NCI-H1436 treated with DMSO at 0.1 percent for 48 hours (cell line): ENCODE measurements at places on chromosomes 13 and 19.

DNA sequence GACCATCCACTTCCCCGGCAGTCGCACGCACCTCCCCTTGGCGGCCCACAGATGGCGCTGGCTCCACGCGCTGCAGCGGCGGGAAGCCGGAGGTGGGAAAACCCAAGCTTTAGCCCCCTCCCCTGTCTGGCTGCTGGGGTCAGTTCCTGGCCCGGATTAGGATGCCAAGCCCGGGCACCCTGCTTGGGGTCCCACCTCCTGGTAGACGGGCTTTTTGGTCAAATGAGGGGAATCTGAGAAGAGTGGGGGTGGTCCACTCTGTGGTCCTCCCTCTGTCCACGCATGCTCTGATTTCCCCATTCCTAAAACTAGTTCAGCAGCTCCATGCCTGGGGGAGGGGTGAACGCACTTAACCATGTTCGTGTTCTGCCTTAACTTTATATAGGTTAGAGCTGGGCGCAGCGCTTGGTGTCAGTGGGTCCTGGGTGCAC, 8.1 kb upstream of the ADGRE2 start:
- no peak for DNase-seq

- DNase-seq, result no peak
Observed at GRCh38 chr19:13849991-13850909, 26.7 kb upstream of the NANOS3 start.

DNA sequence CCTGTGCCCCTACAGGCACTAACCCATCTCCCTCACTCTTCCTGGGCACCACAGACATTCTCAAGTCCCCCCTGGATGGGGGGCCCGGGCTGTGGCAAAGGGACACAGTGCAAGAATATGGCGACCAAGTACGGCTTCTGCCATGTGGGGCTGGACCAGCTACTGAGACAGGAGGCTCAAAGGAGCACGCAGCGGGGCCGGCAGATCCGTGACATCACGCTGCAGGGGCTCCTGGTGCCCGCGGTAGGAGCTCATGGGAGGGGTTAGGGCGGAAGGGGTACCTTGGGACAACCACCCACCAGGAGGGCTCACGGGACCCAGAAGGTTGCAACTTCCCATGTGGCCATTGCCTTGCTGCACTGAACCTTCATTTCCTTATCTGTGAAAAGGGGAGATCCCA, 3.3 kb upstream of the GTF2F1 start:
- DNase-seq, result no peak

DNA sequence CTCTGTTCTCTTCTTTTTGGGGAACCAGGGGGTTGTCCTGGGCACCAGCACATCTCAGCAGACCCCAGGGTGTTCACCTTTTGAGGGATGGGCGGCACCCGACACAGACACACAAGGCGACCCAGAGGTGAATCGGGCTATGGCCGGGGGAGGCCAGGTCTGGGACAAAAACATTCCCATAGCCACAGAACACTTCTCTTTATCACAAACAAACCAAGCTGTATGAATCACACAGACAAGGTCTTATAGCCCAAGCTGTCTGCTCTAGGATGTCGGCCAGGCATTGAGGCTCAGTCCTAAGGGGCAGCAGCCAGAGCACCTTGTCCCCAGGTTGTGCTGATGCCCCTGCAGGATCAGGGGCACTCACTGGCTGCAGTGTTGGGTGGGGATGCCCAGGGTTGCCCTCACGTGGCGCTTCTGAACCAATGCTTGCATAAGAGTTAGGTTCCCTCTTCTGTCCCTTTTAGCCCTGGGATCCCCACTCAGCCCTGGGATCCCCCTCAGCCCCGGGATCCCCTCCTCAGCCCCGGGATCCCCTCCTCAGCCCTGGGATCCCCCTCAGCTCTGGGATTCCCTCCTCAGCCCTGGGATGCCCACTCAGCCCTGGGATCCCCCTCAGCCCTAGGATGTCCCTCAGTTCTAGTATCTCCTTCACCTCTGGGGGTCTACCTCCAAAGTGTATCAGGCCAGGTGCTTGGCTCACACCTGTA, 26.9 kb downstream of the MAU2 start:
- DNase-seq, result no peak

- DNase-seq, result no peak
Observed at GRCh38 chr13:50197705-50198104, 182.5 kb downstream of the KCNRG start.

DNA sequence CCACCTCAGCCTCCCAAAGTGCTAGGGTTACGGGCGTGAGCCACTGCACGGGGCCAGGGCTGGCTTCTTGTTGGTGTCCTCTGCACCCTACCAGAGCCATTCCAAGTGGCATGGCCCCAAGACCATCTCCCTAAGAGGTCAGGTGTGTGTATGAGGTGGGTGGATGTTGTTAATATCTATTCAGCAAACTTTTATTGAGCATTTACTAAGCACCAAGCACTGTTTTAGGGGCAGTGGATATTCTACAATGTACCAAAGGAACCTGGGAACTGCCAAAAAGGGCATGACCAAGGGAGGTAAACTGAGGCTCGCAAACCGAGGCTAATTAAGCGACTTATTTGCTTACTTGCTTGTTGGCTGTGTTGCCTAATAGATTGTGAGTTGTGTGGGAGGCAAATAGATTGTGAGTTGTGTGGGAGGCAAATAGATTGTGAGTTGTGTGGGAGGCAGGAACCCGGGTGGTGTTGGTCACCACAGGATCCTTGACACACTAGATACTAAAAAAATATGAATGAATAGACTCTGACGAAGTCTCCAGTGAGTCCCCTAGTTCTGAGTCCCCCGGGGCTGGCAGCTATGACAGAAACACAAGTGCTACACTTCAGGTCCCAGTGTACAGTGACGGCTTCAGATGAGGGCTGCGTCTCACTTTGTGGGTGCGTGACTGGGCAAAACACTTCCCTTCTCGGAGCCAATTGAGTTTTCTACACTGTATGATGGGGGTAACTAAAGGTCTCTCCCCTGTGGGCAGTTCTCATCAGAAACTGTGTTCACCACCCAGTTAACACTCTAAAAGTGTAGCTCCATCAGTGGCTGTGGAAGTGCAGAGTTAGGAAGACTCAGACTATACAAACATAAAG, 5.0 kb upstream of the BICRA start:
- no peak for DNase-seq

GRCh38 chr19:32352241-32352630, 6.8 kb downstream of the ZNF507 start:
- no peak for DNase-seq

DNA sequence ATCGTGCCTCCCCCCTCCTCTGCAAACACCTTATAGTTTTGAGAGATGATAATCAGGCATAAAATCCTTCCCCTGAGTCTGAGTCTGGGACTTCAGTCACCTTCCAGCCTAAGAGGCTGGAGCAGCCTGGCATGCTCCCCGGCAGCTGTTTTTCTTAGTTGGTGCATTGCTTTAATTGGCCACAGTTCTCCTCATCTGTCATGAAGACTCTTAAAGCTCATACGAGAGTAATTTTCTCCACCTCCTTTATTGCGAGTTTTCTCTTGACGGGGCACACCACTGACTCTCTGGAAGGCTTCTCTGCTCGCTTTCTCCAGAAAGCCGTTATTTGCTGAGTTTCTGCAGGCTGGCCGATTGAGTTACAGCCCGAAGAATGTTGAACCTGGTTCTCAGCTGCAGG, 310.5 kb downstream of the ATP8A2 start:
- DNase-seq, result no peak

GRCh38 chr13:30116379-30116778, 191.0 kb downstream of the KATNAL1 start:
- no peak for DNase-seq

DNA sequence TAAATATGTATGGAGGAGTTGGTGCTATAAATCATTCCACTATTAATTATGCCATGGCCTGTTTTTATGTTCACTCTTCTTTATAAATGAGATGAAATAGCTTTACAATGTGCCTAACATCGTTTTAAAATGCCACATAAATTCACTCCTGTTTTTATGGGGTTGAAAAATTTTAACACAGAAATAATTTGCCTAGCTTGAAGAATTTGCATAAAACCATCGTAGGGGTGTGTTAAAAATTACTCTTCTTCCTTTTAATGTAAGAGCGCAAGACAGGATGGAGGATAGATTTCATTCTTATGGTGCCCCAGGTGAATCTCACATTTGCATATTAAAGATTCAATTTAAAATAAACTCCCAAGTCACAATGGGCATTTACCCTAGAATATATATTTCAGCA, 447.8 kb downstream of the OXGR1 start:
- DNase-seq, result no peak

DNA sequence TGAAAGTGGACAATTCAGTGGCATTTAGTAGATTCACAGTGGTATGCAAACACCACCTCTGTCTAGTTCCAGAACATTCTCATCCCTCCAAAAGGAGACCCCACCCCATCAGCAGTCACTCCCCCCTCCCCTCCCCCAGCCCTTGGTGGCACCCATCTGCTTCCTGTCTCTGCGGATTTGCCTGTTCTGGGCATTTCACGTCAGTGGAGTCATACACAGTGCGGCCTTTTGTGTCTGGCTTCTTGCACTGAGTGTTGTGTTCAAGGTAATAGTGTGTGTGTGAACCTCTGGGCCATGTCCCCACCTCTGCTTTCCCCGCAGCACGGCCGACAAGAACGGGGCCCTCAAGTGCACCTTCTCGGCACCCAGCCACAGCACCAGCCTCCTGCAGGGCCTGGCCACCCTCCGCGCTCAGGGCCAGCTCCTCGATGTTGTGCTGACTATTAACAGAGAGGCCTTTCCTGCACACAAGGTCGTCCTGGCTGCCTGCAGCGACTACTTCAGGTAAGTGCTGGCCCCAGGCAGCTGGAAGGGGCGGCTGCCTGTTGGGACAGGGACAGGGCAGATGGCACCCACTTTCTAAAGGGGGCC, 19.4 kb upstream of the CRTC1 start:
- no peak for DNase-seq

GRCh38 chr13:31909864-31910551, 121.6 kb upstream of the FRY start:
- peak; percentile 15 for DNase-seq

DNA sequence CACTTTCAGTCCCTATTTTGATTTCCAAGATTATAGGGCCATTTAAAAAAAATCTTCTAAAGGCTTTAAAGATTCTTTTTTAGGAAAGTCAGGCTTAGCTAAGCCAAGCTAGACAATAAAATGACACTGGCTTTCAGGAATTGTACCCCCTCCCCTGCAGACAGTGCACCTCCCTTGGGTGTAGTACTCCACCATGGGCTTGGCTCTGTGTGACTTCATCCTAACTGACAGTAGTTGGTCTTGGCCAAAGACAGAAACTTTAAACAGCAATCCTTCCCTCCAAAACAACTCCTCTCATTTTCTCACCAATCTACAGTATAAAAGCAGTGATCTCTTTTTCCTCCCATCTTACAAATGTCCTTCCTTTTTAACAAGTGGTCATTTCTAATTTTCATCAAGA, 283.0 kb downstream of the DNAJC15 start:
- DNase-seq, result no peak

GRCh38 chr13:83666141-83666540, 216.1 kb downstream of the SLITRK1 start:
- DNase-seq, result no peak

DNA sequence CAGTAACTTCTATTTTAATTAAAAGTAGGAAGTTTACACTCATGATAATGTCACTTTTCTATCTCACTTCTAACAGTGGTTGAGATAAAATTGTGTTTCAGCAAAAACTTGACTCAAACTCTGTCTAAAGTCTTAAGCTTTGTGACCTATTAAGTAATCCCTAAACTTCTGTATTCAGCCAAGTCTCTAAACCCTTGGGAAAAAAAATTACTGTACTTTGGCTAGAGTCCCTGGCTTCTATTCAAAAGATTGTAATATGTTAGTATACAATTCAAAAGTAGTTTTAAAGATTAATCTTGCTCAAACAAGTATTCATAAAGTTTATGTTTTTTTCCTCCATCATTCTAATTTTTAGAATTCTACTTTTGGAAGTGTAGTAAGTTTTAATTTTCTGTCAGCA, 1248.8 kb downstream of the UQCRFS1 start:
- no peak for DNase-seq

GRCh38 chr19:39871886-39872866, 26.0 kb upstream of the FBL start:
- DNase-seq, result no peak

DNA sequence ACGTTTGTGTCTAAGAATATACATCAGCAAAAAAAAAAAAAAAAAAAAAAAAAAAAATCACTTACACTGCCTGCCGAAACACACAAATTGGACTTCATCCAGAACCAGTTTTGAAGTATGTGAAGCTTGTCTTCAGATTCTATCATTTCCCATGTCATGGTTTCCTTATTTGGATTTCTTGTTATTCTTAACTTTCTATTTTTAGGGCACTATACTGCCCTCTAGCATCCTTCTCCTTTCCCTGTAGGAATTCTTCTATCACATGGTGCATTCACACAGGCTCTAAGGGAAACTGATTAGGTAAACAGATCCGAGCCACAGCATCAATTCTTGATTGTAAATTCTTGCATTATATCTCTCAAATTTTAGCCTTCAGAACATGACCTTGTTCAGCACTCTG, 1507.5 kb downstream of the OLFM4 start:
- DNase-seq, result no peak

DNA sequence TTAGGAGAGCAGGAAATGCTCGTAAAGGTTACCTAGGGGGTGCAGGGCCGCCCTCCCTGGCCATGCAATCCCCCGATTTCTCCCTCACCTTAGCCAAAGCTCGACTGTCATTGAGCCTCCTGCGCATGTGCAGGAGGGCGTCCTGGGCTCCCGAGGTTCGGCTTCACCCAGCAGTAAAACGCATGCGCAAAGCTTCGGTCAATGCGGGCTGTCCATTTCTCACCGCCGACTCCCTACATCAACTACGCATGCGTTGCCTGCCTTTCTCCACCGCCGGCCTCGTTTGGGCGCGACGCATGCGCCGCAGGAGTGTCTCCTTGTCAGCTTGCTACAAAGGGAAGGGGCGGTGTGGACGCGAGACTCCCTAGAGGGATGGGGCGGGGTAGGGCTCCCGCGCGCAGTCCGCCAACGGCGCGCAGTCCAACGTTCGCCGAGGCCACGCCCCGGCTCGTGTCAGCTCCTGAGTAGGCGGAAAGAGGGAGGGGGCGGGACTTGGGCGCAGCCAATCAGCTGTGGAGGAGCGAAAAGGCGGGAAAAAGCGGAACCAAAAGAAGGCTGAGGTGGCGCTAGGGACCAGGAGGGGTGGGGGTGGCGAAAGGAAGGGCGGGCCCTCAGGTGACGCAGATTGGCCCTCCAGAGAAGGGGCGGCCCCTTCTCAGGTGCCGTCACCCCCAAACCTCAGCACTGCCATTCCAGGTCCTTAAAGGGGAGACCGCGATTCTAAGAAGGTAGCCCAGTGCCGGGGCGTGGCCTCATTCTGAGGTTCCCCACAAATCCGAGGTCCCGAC, at the start of the genes SYNGR4 and TMEM143:
Gene SYNGR4 (plus strand): TSS at position 558 of the 788 bp plus-strand sequence. CDS start 1,476 bp downstream, outside the sequence.
Gene TMEM143 (minus strand): TSS at position 131 of the 788 bp plus-strand sequence. CDS start 20 bp downstream, at position 111.
- DNase-seq, result peak; percentile 100

- no peak for DNase-seq
Observed at GRCh38 chr19:3670796-3671679, 29.2 kb downstream of the PIP5K1C start.

DNA sequence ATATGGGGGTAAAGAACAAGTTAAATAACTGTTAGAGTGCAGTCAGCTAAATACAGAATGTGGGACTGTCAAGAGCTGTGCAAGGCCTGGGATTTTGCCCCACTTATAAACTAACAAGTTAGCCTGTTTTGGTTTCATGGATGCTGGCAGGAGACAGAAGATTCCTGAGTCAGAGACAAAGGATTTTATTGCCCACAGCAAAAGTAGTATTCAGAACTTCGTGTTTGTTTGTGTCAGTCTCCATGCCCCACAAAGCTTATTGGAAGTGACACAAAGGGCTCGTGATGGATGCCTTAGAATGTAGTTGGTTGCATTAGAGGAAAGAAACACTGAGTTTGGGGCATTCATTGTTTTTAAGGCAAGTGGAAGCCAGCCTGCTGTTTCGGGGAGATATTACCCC, 22.2 kb upstream of the SPRYD7 start:
- DNase-seq, result no peak
